Stimulated activated CD4-positive, alpha-beta T cell treated with anti-CD3 and anti-CD28 coated beads, Interleukin-2, amount 100 ng/mL, for 4 hours (primary cell): ENCODE measurements at places on chromosomes 7 and 10.

GRCh38 chr10:123962756-123963530, 71.3 kb upstream of the CPXM2 start:
- no peak for DNase-seq

DNA sequence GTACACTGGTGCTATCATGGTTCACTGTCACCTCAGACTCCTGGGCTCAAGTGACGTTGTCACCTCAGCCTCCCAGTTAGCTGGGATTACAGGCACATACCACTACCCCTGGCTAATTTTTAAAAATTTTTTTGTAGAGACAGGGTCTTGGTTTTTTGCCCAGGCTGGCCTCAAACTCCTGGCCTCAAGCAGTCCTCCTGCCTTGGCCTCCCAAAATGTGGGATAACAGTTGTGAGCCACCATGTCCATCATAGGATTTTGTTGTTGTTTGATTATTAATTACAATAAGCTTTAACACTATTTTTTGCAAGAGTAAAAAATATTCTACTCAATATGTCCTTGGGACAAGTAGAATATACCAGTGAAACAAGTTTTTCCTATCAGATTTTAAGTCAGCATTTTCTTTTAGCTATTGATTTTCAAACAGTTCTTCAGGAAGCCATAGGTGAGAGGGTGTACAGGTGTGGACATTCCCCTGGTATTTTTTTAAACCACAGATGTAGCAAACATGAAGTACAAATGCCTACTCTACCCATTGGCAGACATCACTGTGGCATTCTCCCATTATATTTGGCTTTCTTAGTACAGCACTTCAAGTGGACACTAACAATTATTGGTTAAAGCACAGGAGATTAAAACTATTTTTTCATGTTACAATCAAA, 18.7 kb downstream of the KMT2E start:
- DNase-seq = no peak

- DNase-seq = no peak
These were observed 645.9 kb downstream of the ARL4A start for GRCh38 chr7:13333371-13333770.

DNA sequence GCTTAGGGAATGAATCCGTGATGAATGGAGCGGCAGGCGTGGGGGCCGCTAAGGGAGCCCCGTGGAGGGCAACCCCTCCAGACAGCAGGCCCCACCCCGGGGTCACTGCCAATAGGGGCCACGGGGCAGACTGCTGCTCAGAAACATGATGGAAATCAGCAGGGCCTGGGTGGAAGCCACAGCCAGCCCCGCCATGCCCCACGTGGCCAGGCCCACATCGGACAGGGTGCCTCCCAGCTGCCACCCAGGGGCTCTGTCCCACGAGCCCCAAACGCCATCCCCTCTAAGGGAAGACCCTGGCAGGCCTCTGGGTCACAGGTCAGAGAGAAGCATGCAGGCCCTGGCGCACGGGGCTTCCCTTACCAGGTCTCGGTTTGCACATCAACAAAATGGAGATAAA, 28.4 kb downstream of the TNRC18 start:
- DNase-seq = no peak

DNA sequence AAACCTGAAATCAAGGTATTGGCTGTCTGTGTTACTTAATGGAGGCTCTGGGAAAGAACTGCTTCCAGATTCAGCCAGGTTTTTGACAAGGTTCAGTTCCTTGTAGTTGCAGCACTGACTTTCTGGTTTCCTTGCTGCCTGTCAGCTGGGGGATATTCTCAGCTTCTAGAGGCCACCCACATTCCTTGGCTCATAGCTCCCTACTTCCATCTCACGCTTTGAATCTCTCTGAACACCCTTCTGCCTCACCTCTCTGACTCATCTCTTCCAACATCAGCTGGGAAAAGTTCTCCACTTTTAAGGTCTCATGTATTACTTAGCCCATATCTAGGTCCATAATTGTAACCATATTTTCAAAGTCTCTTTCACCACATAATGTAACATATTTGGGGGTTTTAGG, 22.9 kb upstream of the GPR22 start:
- DNase-seq = no peak

DNA sequence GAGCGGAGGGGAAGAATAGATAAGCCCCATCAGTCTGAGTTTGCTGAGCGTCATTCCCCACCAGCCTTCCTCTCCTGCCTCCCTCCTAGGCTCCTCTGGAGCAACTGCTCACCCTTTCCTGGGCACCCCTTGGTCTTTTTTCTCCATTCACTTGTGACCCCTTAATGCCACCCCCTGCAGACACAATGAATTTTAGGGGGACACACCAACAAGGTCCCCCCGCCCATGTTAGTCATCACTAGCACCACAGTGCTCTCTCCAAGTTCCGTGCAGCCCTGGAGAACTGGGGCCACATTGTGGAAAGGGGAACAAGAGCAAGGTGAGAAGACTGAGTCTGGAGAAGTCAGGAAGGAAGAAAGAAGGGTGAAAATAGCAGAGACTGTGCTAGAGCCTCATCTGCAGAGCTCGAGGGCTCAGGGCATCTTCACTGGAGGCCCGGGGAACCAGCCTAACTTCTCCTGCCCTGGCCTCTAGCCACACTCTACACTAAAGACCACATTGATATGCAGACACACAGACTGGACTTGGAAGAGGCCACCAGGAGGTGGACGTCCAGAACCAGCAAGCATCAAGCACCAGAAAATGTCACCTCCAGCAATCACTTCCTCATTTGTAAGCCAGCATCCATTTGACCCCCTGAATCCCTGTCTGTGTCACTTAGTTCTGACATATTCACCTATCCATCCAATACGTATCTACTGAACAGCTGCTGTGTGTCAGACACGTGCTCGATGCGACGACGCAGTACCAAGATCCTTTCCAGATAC, 17.5 kb downstream of the RGR start:
- DNase-seq = no peak

DNA sequence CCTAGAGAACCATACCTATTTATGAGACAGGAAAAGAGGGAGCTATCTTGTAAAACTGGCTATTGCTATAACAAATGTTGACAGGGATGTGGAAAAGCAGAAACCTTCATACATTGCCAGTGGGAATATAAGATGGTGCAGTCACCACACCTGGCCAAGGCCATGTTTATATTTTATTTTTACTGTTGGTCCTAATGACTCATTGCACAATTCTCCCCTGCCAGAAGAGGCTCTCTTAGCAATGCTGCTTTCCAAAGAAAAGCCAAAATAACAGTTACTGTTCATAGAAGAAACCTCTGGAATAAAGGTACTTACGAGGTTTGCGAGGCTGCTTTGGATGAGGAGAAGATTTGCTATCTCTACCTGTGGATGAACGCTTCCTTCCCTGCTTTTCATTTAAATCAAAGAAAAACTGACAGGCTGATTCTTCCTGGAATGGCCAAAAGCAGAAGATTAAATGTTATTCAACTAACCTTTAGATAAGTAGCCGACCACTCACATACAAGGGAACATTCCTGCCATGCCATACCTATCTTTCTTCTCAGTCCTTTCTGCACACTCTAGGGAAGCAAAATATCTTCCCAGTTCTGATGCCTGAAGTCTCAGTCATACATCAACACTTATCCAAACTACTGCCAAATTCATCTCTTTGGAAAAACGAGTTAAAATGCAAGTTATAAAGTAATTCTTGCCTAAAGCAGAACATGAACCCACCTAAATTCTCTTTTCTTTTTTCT, 16.3 kb upstream of the CHUK start:
- DNase-seq = no peak

- DNase-seq = no peak
These were observed 77.1 kb downstream of the ITGB8 start for GRCh38 chr7:20407585-20408466.

DNA sequence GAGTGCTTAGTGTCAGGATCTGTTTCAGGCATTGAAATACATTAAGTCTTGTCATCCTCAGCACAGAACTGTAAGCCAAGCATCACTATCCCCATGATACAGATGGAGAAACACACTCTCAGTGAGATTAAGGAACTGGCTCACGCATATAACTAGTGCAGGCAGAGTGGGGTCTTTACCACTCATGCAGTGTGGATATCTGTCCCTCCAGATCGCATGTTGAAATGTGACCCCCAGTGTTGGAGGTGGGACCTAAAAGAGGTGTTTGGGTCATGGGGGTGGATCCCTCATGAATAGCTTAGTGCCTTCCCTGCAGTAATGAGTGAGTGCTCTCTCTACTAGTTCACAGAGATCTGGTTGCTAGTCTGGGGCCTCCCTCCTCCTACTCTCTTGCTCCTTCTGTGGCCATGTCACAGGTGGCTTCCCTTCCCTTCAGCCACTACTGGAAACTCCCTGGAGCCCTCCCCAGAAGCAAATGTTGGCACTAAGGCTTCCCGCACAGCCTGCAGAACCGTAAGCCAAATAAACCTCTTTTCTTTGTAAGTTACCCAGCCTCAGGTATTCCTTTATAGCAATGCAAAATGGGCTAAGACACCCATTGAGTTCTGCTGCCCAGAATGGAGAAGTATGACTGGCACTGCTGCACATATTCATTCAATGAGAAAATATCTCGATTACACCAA, 31.8 kb upstream of the MSMB start:
- DNase-seq = no peak

DNA sequence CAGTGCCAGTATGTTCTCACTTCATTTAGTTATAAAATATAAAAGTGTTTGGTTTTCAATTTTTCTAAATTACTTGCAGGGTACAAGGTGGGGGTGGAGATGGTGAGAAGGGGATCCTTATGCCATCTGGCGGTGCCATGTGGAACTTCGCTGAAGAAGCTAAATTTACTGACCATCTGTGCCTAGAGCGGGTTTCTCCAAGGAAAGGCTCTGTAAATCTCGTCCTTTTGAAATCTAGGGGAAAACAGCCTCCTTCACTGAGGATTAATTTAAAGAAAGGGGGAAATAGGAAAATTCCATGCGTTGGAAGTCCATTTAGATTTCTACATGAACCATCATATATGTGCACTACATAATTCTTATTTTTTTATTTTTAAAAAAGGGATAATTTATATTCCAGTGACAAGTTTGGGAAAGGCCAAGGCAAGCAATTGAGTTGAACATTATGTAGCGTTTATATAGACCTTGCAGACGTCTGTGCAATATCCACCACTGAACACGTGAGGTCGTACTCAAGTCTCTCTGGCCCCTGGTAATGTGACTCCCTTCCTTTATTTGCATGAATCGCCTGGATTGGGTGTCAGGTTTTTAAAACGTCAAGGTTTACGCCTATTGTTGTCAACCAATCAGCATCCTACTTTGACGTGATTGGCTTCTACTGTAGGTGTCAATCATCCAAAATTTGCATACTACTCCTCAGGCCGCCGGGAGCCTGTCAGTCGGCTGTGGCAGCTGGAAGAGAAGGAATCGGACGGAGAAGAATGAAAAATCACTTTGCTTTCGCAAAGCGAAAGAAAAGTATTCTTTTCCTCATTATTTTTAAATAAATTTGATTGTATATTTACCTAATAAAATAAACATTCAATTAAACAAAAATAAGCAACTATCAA, 297.1 kb upstream of the NFE2L3 start:
- no peak for DNase-seq

DNA sequence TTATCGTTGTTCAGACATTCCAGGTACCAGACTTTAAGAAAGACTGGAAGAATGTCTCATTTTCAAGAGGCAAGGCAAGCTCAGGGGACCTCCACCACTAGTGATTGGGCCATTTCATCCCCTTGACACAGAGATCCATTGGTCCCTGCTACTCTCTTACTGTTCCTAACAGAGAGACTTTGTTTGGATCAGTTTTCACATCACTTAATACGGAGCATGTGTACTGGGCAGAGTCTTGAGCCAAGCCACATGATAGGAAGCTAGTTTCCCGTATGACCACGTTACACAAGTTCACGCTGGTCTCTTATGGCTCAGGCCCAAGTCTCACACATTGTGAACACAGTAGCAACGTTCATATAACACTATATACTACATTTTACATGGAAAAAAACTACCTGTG, 269.9 kb downstream of the BAMBI start:
- DNase-seq = no peak

- DNase-seq = no peak
These were observed 4.5 kb downstream of the AMZ1 start for GRCh38 chr7:2692543-2692942.

DNA sequence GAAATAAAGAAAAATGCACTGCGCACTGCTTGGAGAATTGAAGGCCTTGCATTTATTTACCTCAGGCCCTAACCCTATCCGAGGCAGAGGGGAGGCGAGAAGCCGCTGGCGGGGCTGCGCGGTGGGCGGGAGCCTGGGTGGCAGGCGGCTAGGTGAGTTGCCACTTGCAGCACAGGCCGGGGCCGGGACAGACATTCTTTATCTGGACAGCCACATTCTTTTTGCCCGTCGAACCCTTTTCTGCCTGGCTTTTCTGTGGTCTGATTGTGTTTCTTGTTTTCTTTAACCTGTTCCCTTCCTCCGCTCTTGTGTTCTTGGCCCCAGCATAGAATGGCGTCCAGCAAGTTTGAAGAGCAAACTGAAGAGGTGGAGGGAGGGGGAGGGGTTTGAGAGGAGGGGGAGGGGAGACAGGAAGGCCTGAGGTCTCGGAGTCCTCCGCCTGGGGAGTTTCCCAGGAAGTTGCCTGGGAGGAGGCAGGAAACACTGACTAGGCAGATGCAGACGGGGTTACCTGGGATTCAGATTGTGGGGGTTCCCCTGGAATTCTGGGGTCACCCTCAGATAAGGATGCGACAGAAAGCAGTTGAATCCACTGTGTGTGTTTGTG, 5.1 kb downstream of the SHH start:
- no peak for DNase-seq

- no peak for DNase-seq
These were observed 68.8 kb upstream of the IFRD1 start for GRCh38 chr7:112381311-112382091.

- no peak for DNase-seq
These were observed 102.2 kb upstream of the CCNY start for GRCh38 chr10:35234073-35234472.

GRCh38 chr7:70134029-70134770, 535.9 kb downstream of the AUTS2 start:
- DNase-seq = no peak

DNA sequence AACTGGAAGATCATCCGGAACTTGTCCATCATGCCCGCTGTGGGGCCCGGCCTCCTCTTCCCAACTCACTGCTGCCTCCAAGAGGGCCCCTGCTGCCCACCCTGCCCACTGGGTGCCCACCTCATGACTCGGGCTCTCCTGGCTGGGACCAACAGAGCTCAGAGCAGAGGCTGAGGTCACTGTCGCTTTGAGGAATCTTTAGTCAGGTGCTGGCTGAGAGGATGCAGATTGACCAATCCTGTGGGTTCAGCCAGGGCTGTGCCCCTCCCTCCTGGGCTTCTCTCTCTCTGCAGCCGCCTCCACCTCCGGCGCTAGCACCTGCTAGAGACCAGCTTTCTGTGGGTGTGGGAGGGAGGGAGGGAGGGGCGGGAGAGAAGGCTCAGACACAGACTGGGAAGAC, at the start of gene CALHM1:
TSS of gene CALHM1 (minus strand) at position 181 of the 400 bp plus-strand sequence. CDS start at position 32, 149 bp downstream.
- DNase-seq = no peak

- DNase-seq = no peak
These were observed 68.5 kb downstream of the CXCL12 start for GRCh38 chr10:44316187-44316921.

DNA sequence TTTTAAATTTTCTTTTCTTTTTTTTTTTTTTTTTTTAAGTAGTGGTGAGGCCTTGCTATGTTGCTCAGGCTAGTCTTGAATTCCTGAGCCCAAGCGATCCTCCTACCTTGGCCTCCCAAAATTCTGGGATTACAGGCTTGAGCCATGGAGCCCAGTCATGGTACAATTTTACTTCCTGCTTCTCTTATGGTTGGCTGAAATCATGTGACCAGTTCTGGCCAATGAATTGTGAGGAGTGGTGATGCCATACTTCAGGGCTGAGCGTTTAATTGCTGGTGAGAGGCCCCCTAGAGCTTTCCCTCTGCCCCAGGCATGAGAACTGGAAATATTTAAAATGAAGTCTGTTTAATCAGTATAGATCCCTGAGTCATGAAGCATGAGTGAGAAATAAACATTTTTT, 22.2 kb upstream of the BAIAP2L1 start:
- no peak for DNase-seq

GRCh38 chr7:104341546-104341945, 13.1 kb downstream of the LHFPL3 start:
- no peak for DNase-seq
